CD4-positive, alpha-beta T cell (primary cell): ENCODE measurements at places on chromosomes 6 and 20.
A peak's percentile ranks its signal among the peaks of the same experiment; 100 is the strongest.

- no peak for DNase-seq
These were observed at the start of gene ADIG for GRCh38 chr20:38581013-38581412. Gene ADIG, plus strand, starts transcription at chr20:38581197. Its CDS starts 54 bp downstream, at chr20:38581251.

GRCh38 chr6:151276112-151276740, 36.5 kb downstream of the AKAP12 start:
- no peak for DNase-seq

DNA sequence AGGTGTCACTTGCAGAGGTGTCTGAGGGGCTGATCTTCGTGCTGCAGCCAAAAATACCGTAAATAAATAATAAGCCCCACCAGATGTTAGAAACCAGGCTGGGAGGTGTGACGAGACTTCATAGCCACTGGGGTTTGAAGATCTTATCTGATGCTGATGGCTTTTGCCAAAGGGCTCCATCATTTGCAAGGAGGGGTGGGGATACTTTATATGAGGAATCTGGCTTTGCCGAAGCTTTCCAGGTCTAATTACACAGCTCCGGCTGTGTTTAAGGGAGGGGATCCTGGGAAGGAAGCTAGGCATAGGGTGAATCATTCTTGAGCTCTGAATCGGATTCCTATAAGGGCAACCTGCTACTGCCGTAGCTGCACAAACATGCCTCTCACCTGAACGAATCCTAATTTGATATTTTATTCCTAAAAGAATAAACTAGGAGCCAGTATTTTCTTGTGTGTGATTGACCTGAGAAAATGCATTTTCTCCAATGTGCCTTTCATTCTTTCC, 249.6 kb downstream of the SOD2 start:
- no peak for DNase-seq

- no peak for DNase-seq
These were observed 434.0 kb upstream of the JARID2 start for GRCh38 chr6:14811775-14812428.

DNA sequence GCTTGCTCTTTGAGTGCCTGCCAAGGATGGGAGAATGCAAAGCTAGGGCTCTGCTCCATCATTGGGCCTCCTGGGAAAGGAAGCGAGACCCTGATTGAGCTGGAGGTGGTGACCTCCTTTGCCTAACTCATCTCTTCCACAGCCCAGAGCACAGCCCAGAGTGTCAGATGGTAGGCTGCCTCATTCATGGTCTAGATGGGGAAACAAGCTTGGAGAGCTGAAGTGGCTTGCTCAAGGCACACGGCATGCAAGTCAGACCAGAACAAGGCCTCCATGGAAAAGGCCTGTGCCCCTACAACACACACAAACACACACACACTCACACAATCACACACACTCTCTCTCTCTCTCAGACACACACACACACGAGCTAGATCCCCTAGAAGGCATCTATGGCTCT, 17.5 kb downstream of the TGM3 start:
- DNase-seq, result no peak

GRCh38 chr6:14799928-14800327, 445.9 kb upstream of the JARID2 start:
- no peak for DNase-seq

DNA sequence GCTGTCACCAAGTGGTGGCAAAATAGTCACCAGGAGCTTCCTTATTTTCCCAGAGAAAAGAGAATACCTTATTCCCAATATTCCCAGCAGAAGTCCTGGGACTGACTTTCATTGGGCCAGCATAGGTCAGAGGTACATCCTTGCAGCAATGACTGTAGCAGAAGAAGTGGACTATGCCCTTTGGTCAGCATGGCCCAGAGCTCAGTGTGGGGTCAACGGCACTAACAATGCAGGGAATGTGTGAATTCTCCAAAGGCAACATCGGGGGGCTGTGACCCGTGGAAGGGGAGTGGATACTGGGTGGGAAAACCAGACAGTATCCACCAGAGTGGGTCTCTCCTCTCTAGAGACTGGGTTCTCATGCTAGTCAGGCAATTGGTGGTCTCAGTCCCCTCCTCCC, 15.6 kb upstream of the LBP start:
- no peak for DNase-seq

GRCh38 chr20:63309261-63310071, 16.5 kb downstream of the COL20A1 start:
- no peak for DNase-seq

GRCh38 chr6:41941280-41942066, at the start of gene CCND3:
Gene CCND3, minus strand, starts transcription at chr6:41941808. Its CDS starts 159 bp downstream, at chr6:41941649.
- peak; percentile 81 for DNase-seq
